ENCODE measurements at places on chromosomes 5 and 9.

- DNase-seq: no peak
Measured at GRCh38 chr5:128636361-128636760, 98.3 kb upstream of the FBN2 start.

- DNase-seq: no peak
Measured at GRCh38 chr5:125673359-125673950, 749.8 kb upstream of the GRAMD2B start.

DNA sequence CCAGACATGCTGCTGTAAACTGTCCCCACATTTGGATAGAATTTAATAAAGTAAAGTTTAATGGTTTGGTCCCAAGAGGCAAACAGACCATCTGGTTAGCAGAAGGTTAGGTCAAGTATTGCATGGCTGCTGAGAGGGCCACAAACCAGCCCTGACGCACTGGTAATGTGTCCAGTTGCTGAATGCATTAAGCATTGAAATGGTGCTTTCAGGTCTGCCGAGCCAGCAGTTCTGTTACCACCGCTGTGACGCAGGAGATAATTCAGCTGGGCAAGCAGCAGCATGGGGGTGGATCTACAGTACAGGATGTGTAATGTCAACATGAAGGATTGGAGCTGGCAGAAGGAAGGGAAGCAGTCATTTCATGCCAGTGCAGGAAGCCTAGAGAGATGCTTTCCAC, 16.0 kb downstream of the ZNF462 start:
- DNase-seq: peak; percentile 74

- no peak for DNase-seq
Measured at GRCh38 chr5:143370440-143370839, 33.0 kb downstream of the NR3C1 start.

DNA sequence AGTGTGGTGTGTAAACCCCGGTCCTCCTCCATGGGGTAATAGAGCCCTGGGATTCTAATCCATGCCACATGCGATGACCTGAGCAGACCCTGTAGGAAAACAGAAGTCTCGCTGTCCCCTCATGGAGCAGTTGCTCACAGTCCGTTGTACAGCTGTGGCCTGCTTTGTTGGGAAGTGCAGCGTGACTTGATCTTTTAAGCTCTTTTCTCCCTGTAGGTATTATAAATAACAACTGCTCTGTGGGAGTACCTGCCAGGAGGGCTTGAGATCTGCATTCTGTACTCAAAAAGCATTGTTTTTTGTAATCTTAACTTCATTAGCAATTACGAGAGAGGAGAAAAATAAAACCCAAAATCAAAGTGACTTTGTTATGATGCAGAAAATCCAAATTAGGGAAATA, 17.3 kb downstream of the MEGF10 start:
- no peak for DNase-seq

DNA sequence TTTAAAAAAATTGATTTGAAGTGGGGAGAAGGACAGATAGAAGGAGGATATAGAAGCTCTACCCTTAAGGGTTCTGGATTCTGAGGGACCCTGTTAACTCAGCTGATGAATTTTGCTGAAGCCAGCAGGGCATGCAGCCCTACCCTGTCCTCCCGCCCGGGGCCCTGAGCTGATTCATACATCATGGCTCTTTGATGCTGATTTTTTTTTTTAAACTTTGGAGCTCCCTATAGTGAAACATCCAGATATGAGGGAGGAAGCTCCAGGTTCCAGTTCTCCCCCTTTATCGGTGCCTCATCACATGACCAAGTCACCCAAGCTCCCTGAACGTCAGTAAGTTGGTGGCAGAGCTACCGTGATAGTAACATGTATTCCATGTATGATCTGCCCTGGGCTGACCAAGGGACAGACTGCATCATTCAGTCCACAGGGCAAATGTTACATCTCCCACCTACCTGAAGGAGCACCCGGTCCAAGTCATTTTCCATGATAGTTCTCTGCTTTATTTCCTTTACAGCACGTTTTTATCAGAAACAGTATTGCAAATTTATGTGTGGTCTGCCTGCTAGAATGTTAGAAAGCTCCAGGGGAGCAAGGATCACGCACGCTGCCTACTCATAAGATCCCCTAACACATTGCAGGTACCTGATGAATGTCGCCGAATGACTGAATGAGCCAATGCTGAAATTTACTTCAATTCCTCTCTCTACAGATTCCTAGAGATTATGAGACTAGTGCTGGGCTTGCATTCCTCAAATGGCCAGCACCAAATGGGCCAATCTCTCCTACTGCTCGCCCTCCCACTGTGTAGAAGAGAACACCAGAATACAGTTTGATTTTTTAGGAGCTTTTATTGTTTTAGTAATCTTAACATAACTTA, 25.9 kb downstream of the SPARC start:
- DNase-seq: no peak

DNA sequence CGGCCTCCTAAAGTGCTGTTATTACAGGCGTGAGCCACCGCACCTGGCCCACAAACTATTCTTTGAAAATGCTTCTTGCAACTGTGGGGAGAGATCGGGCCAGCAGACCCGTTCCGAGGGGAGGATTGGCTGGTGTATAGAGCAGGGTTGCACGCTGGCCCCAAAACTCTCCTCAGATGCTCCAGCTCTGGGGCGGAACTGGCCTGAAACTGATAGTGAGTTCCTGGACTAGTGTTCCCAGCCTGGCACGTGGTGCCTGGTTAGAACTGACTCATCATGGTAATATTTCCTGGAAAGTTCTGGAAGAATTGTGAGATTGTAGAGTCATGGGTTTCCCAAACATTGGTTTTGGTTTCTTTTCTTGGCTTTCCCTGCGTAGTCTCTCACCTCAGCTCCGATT, 120.5 kb downstream of the FBXL7 start:
- no peak for DNase-seq

GRCh38 chr5:150058480-150059126, 27.8 kb downstream of the CSF1R start:
- no peak for DNase-seq

GRCh38 chr5:146909255-146910068, 30.9 kb upstream of the PPP2R2B start:
- no peak for DNase-seq

- no peak for DNase-seq
Measured at GRCh38 chr5:147189109-147189424, 45.8 kb upstream of the STK32A start.

DNA sequence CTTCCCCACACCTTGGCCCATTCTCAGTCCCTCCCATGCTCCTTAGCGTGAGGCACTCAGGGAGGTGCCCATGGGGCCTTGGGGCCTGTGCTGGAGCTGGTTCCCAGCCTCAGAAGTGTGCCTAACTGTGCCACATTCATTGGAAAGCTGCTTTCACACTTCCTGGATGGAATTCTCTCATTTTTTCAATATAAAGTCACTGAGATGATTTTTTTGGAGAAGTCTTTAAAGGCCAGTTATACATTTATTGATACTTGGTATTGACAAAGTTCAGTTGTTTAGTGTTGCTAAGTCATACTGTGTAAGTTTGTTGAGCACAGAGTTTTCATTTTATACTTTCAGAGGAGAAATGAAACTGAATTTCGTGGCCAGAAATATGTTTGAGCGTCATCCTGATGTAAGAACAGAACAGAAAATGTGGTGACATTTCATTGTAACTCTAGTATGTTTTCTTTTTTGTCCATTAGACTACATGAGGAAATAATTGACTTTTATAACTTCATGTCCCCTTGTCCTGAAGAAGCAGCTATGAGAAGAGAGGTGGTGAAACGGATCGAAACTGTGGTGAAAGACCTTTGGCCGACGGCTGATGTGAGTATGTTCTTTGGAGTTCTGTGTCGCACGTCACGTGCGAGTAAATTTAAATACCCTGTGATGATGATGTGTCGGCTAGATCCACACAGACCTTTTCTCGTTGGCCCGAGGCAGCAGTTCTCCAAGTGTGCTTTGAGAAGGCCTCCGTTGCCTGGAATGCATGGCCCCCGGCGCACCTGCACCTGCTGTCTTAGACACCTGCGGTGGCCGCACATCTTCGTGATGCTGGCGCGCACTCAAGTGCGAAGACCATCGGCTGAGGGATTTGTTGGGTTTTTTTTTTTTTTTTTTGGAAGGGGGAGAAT, 24.1 kb downstream of the TENT4A start:
- DNase-seq: no peak

GRCh38 chr5:57298295-57298984, 124.6 kb downstream of the GPBP1 start:
- DNase-seq: peak; percentile 92

DNA sequence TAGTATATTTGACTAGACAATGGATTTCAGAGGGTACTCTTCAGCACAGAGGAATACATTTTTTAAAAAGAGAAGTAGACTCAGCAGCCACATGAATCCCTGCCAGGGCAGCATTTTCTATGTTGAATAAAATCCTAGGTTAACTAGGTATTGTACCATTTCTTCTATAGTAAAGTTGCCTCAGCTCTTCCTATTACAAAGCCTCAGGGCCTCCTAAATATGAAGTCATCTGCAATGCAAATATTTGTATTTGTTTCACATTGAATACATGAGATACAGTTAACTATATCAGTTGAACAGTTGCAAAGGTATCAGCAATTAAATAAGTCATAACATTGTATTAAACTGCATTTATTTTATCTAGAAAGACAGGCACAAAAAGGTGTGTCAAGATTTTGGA, 59.5 kb downstream of the NUDT12 start:
- no peak for DNase-seq

GRCh38 chr5:40078898-40079575, 600.7 kb upstream of the PTGER4 start:
- DNase-seq: peak; percentile 47

GRCh38 chr9:137128158-137128861, 10.6 kb upstream of the GRIN1 start:
- peak; percentile 40 for DNase-seq

GRCh38 chr9:129036241-129036922, at the start of gene MIGA2:
Gene MIGA2, plus strand, starts transcription at chr9:129036626. Its CDS starts 3,969 bp downstream, at chr9:129040595.
- DNase-seq: peak; percentile 99

DNA sequence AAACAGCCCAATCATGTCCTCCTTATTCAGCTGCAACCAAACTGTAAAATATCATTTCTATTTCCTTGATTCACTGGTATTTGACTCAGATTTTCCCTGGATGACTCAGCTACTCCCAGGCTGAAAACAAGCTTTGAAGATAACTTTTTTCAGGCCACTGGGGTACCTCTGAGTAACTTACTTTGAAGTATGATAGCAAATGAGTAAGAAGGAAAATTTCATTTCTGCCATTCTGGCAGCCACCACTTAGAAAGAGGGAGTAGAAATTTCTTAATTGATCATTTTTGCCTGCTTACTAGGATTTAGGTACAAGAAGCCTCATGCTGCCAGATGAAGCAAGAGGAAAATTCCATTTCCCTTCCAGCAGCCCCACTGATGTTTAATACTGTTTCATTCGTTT, 247.4 kb downstream of the PRELID2 start:
- DNase-seq: no peak

DNA sequence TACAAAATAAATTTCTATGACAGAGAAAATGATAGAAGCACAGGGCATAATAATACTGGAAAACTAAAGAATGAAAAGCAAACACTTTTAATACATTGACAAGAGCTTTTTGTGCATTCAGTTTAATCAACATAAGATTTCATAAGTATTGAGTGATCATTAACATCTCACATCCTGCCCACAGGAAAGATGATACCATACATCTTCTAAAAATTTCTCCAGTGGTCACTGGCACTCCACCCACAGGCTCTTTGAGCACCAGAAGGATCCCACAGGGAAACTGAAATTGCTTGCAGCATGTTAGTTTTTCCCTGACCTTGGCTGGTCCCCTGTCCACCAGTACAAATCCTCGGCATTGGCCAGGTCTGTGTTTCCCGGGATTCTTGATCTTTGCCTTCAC, 186.0 kb downstream of the CEMIP2 start:
- no peak for DNase-seq

- peak; percentile 1 for DNase-seq
Measured at GRCh38 chr5:620586-621180, 8.5 kb downstream of the CEP72 start.

- no peak for DNase-seq
Measured at GRCh38 chr5:173640156-173640804, 23.8 kb upstream of the BOD1 start.

DNA sequence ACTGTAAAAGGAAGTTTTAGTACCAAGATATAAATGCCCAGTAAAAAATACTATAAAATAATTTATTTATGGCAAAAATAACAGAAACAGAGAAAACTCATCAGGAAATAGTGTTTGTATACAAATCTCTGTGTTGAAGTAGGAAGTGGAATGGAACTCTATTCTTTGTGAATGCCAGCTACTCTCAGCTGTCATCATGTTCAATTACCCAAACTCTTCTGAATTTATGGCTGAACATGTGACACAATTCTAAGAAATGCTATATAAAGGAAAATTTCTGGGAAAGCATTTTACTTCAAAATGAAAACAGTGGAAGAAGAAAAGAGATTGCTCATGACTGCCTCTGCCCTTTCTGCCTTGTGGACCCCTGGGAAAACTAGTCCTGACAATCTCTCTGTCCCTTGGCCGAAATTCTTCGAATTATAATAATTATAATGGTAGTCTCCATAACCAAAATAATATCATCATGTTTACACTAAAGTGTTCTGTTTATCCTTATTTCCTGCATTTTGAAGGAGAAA, 522.3 kb upstream of the ST8SIA4 start:
- DNase-seq: no peak

- no peak for DNase-seq
Measured at GRCh38 chr9:110143485-110143884, 64.5 kb downstream of the C9orf152 start.

DNA sequence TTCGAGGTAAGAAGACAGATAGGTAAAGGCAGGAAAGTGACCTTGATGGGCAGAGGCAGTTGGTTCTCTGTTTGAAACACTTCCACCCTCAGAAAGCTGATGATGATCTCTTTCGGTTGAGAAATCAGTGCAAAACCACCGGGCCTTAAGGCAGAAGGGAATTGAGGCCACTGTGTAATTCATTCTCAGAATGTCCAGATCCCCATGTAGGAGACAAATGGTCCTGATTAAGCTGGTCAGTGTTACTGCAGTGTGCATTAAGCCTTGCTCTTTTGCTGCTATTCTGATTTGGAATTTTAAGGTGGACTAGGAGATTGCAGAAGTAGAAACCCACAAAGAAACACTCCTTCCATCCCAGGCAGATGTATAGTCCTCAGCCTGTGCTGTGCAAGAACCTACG, 255.2 kb downstream of the ARHGAP26 start:
- DNase-seq: no peak
